ENCODE measurements at places on chromosomes 2 and 18. TPM values are rescaled to one million over a fixed set of nuclear protein-coding genes. Genes with fewer than 3 reads are reported as not detected.

MATN3 gene
- total RNA-seq = 0.26 TPM

SP100 gene
- 155 TPM for total RNA-seq

TIGD1 gene
- total RNA-seq = 2.5 TPM

SMAD2 gene
- 117 TPM for total RNA-seq

SERPINB13 gene
- not detected for total RNA-seq

Data from aortic smooth muscle cell (primary cell).